ENCODE measurements at places on chromosomes 11 and 22.

- no peak for DNase-seq
Measured at GRCh38 chr11:72008728-72009127, 10.0 kb downstream of the IL18BP start.

GRCh38 chr11:86746514-86746913 is 53.8 kb upstream of the PRSS23 start:
- DNase-seq = no peak

GRCh38 chr11:86158704-86159580 is 85.6 kb upstream of the EED start:
- DNase-seq = no peak

DNA sequence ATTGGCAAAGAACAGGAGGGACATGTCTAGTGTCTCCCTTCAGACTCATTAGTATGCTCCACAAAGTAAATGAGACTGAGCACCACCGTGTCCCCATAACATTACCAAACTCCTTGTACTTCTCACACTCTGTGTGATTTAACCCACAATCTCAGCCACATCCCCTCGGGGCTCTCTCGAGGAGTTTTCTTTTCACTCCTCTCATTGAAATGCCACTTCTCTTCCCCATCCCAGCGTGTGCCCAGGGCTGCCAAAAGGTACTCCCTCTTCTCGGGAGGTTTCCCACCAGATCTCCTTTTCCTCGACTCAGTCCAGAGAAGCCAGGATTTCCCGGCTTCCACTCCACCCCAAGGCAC is 1.1 kb downstream of the RBFOX2 start:
- DNase-seq = no peak

- DNase-seq = no peak
Measured at GRCh38 chr22:43308060-43308830, 34.9 kb downstream of the SCUBE1 start.

DNA sequence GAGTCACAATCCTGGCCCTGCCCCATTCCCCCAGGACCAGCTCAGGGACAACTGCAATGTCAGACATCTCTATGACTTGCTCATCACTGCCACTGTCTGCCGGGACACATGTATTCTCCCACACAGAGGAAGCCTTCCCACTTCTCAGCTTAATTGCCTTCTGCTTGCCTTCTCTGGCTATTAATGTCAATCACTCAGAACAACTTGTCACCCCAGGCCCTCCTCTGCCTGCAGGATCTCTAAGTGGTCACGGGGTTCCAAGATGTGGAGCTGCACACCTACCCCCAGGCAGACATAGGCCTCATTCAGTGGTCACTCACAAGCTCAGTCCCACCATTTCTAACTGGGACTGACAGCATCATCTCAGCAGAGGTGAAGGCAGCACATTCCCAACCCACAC is 15.1 kb downstream of the PLEKHA7 start:
- DNase-seq = no peak

GRCh38 chr11:20980736-20981135 is 311.4 kb downstream of the NELL1 start:
- DNase-seq = no peak

- DNase-seq = no peak
Measured at GRCh38 chr11:10294290-10294953, 403 bp upstream of the SBF2 start.

- no peak for DNase-seq
Measured at GRCh38 chr11:29119707-29120618, 896.9 kb downstream of the KCNA4 start.

GRCh38 chr11:11982461-11982860 is 26.0 kb downstream of the DKK3 start:
- DNase-seq = no peak

- DNase-seq = no peak
Measured at GRCh38 chr22:47006433-47006832, 244.0 kb downstream of the TBC1D22A start.

- no peak for DNase-seq
Measured at GRCh38 chr22:27292542-27293299, 508.8 kb downstream of the MN1 start.

GRCh38 chr11:63660972-63661371 is 10.2 kb downstream of the ATL3 start:
- DNase-seq = no peak

GRCh38 chr11:31412946-31413345 is 43.3 kb downstream of the DNAJC24 start:
- no peak for DNase-seq

- no peak for DNase-seq
Measured at GRCh38 chr11:98194611-98195010, 826.1 kb upstream of the CNTN5 start.

GRCh38 chr11:134228625-134229024 is 4.2 kb downstream of the VPS26B start:
- DNase-seq = no peak

DNA sequence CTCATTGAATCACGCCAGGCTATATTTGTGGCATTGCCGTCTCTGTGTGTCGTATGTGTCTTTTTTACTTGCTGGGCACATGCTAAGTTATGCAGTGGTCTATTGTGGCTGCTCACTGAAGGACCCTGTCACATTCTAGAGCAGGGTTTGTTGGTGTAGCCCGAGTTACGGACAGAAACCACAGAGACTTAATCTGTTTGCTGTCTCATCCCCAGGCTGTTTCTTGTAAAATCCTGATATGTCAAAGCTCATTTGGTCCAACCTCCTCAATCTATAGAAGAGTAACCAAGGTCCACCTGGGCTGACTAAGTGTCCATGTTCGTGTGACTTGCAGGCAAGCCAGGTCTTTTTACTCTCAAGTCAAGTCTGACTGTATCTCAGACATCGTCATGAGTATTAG is 5.0 kb downstream of the DPF2 start:
- no peak for DNase-seq

GRCh38 chr11:64726211-64726641 is 3.2 kb upstream of the NRXN2 start:
- no peak for DNase-seq

- no peak for DNase-seq
Measured at GRCh38 chr11:64352099-64352994, 6.6 kb upstream of the RPS6KA4 start.

- no peak for DNase-seq
Measured at GRCh38 chr11:78557236-78557635, 17.4 kb downstream of the NARS2 start.
